Endothelial cell of umbilical vein (primary cell): ENCODE measurements at places on chromosomes 4 and X.
A peak's percentile ranks its signal among the peaks of the same experiment; 100 is the strongest.

- DNase-seq: peak; percentile 35
Observed at GRCh38 chr4:149897783-149898182, 82.1 kb upstream of the IQCM start.

GRCh38 chr4:152633118-152633517, 46.7 kb downstream of the TMEM154 start:
- no peak for DNase-seq

DNA sequence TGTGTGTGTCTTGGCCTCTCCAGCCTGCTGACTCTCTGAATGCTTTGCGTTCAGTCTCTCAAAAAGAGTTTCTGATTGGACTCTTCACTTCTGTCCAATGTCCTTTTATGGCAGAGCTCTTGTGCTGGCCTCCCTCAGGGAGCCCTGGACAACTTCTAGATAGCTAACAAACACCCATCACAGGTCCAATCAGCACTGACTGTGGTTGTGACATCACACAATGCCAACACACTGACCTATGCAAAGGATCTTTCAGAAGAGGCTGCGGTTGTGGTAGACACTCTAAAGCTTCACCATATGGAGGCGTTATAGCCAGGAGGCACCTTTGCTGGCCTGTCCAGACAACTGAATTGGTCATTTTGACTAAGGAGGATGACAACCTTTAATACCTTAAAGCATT, 53.8 kb upstream of the LSM6 start:
- no peak for DNase-seq

GRCh38 chrX:65883556-65883955, 156.3 kb downstream of the VSIG4 start:
- no peak for DNase-seq

DNA sequence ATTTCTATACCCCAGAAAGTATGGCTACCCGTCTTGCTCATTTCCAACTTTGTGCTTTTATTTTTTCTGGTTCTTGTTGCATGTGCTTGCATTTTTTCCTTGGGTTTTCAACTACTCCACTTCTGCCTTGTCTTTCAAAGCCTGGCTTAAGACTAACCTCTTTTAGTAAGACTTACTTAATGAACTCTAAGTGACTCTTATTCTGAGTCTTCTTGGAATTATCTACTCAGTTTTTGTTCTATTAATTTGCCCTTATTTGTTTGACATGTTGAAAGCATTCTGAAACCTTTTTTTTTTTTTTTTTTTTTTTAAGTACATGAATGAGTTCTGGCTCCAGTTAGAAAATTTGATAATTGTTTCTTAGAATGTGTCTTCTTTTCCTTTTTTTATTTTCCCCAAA, 74.8 kb downstream of the SLIT2 start:
- no peak for DNase-seq

DNA sequence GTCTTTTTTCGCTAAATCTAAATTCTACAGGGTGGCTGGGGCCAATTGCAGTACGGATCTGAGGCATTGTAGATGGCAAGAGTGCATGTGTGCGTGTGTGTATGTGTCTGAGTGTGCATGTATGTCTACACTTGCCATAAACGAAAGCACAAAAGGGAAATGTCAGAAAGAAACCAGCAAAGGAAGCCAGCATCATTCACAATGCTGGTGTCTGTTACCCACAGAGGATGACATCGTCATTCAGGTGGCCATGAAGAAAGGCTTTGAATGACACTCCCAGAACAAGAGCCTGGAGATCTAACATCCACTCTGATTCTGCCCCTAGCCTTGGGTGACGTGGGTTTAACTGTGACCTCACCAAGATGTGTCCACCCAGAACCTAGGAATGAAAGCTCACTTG, 124.6 kb downstream of the DHRSX start:
- DNase-seq: no peak

GRCh38 chr4:148827781-148828180, 385.6 kb upstream of the NR3C2 start:
- DNase-seq: no peak

DNA sequence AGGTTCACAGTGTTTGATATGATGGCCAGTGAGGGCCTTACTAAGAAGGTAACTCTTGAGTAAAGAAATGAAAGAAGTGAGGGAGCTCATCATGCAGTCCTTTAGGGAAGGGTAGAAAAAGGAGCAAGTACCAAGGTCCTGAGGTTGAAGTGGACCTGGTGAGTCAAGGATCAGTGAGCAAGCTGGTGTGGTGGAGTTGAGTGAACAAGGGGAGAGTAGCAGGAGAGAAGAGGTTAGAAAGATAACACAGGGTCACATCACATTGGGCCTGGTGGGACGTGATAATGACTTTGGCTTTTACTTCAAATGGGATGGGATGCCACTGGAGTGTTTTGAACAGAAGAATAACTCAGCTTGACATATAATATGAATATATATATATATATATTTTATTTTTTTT, 44.7 kb downstream of the OSTC start:
- DNase-seq: no peak

- DNase-seq: no peak
Observed at GRCh38 chr4:1600811-1601532, 83.1 kb downstream of the FAM53A start.

DNA sequence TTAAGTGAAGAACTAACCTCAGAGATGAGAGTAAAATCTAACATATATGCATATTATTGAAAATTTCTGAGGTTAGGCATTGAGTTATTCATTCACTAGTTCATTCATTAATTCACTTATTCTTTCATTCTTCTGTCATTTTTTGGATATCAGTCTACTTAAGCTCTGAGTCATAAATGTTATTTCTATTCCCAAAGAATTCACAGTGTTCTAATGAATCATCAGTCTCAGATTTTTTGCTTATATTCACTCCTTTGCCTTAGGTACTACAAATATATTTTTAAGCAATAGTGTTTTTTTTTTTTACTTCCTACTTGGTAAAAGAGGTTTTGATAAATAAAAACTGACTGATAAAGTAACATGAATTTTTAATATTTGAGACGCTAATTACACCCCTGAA, 95.2 kb upstream of the DKK2 start:
- DNase-seq: peak; percentile 58

- DNase-seq: peak; percentile 87
Observed at GRCh38 chrX:129665916-129666644, 11.3 kb upstream of the APLN start.

DNA sequence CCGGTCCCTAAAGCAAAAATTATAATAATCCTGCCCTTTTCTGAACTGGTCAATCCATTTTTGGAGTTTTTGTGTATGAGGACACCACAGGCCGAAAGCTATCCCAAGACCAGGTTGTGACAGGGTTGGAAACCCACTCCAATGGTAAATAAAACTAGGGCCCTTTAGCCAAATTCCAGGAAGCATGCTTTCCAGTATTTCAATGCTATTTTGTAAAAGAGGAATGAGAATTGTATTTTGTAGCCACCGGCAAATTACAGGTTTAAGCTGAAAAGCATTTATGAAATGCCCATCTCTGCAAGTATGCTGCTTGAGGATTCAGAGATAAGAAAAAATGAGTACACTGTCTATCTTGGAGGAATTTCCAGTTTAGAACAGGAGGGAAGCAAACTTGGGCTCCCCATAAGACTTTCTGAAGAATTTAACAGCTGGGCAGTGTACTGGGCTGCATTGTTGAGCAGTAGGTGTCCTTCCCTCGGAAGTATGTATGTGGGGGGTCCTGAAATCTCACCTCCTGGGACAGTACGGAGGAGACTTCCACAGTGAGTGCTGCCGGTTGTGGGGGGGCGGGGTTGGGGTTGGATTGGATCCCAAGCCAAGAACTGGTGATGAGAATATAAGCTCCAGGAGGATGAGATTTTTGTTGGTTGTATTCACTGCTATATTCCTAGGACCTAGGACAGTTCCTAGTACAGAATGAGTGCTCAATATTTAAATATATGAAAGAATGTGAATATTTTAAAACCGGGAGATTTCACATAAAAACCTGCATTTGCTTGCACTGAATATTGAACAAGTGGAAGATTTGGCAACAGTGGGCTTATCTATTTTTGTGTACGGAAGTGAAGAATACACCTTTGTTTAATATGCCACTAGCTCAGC, 26.8 kb downstream of the OCIAD2 start:
- no peak for DNase-seq

- DNase-seq: peak; percentile 62
Observed at GRCh38 chrX:154714925-154715324, 36.0 kb downstream of the GAB3 start.

GRCh38 chr4:10028910-10029309, 7.6 kb upstream of the SLC2A9 start:
- no peak for DNase-seq

DNA sequence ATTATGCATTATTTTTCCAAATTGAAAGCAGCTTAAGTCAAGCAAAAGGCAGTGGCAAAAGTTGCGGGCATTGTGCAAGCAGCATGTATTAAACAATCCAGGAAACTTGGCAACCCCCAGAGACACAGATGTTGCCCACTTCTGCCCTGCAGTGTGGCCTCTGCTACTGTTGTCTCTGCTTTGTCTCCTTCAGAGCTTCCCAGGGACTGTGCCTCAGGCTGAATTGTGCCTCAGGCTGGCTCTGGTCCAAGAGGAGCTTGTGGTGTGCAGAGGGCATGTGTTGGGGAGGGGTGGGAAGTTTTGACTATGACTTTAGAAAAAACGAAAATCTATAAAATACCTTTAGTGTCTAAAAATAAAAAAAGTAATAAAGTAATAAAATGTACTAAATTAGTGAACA, 201.4 kb downstream of the CCSER1 start:
- peak; percentile 18 for DNase-seq

DNA sequence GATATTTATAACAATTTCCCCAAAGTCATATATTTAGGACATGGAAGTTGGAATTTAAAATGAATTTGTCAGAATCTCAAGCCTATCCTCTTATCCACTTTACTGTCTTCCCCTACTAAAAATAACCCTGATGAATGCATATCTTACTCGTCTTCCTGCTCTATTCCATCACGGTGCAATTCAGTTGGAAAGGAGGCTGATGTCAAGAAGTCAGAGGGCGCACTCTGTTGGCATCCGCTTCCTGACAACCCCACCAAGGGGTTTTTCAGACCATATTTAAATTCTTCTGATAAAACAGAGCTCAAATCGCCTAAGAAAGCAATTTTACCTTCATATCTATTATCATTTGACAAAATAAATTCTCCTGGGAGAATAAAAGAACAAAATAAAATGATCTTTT, 233.5 kb downstream of the ARHGAP24 start:
- no peak for DNase-seq
